ENCODE measurements at places on chromosomes 1 and 21. TPM values are rescaled to one million over a fixed set of nuclear protein-coding genes. Genes with fewer than 3 reads are reported as not detected.
A peak's percentile ranks its signal among the peaks of the same experiment; 100 is the strongest.

Gene ARMH1
- total RNA-seq = 0.92 TPM

DNA sequence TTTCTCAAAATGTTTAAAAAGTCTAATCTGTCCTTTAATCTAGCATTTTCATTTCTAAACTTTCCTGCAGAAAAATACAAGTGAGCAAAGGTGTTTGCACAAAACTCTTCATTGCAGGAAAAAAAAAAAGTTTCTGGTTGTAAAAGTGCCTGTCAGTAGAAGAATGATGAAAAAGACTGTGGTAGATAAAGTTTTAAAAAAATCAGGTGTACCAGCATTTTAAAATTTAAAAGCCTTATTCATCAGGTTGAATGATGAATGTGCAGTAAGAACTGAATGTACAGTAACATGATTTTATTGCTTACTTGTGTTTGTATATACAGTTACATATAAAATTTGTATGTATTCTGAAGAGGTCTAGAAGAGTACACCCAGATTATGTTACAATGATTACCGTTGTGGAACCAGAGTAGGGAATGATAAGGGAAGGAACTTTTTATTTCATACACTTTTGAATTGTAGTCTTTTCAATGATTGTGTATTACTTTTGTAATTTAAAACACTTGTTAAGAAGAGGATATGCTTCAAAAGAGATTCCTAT is 54.0 kb downstream of the FNBP1L start:
- DNase-seq = no peak

DNA sequence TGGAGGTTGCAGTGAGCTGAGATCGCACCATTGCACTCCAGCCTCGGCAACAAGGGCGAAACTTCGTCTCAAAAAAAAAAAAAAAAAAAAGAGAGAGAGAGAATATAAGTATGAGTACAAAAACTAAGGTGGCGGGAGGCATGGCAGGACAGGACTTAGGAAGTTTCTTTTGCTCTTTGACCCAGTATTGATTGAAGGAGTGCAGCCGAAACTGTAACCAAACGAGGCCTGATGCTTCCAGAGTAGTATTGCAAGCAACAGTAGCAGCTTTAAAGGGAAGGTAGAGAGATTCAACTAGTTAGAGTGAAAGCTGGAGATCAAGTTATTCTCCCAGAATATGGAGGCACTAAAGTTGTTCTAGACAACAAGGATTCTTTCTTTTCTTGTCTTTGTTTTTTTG is 99.2 kb upstream of the CASZ1 start:
- no peak for DNase-seq

Gene OVAAL
- total RNA-seq = 1.5 TPM

GRCh38 chr1:97334454-97334853 is 586.4 kb downstream of the DPYD start:
- no peak for DNase-seq

Gene NIBAN1
- 397 TPM for total RNA-seq

- DNase-seq = peak; percentile 48
Measured at GRCh38 chr1:58755468-58755872, 28.4 kb downstream of the JUN start.

Gene HCN3
- 1.5 TPM for total RNA-seq

Gene TLCD4
- total RNA-seq = 59.6 TPM

DNA sequence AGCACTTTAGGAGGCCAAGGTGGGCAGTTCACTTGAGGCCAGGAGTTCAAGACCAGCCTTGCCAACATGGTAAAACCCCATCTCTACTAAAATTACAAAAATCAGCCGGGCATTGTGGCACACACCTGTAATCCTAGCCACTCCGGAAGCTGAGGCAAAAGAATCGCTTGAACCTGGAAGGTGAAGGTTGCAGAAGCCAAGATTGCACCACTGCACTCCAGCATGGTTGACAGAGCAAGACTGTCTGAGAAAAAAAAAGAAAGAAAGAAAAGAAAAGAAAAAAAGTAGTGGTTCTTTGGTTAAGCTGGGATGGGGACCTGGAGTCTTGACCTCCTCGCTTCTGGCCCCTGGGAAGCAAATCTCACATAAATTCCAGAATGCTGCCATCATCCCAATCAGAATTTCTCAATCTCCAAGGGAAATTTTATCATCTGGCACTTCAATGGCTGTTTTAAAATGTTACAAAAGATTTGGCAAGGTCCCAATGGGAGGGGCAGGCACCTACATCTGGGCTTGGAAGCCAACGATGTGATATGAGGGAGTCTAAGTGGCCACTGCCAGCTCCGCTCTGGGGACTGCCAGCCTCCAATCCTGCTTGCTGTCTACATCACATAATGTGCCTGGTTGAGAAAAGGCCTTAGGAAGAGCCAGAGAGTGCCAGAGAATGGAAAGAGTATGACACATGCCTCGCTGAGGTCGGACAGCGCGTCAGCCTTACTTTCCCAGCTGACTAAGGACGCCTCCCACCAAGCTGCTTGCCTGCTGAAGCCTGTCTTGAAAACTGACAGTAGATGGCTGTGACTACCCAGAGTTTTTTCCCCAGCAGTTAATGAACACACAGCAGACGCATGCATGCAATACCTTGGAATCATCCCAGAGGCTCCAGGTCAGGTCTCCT is 42.1 kb upstream of the SRP9 start:
- DNase-seq = peak; percentile 76

GRCh38 chr1:114564141-114564540 is 17.3 kb downstream of the BCAS2 start:
- no peak for DNase-seq

- DNase-seq = no peak
Measured at GRCh38 chr1:62221171-62221570, 26.5 kb downstream of the L1TD1 start.

DNA sequence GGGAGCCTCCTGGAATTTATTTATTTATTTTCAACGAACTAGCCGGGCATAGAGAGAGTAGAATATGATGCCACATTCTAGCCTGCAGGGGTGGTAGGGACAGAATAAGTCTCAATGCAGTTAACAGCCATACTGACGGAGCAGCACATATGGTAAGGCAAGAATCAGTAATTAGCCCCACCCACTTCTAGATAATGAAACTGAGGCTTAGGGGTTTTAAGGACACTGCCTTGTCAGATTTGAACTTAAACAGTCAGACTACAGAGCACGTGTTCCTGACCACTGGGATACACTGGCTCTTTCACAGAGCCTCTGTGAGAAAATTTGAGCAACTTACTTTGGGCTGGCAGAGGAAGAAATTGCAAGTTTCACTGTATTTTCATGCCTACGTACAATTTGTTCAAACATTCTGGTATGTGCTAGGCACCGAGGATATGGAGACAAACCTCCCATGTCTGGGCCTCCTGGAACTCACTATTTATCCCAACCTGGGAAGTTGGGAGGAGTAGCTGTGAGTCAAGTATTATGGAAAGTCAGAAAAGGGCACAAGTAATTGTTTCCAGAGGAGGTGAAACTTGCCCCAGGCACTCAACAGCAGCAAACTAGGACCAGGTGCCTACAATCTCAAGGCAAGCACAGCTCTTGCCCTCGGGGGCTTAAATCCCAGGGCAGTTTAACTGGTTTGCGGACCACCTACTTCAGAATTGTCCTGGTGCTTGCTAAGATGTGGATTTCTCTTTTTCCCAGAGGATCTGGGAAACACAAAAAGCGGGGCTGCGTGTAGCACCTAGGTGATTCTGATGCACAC is 1.6 kb upstream of the CLIC4 start:
- no peak for DNase-seq

Gene LCE3D
- not detected for total RNA-seq

- DNase-seq = no peak
Measured at GRCh38 chr1:21051177-21051825, 125.4 kb downstream of the EIF4G3 start.

DNA sequence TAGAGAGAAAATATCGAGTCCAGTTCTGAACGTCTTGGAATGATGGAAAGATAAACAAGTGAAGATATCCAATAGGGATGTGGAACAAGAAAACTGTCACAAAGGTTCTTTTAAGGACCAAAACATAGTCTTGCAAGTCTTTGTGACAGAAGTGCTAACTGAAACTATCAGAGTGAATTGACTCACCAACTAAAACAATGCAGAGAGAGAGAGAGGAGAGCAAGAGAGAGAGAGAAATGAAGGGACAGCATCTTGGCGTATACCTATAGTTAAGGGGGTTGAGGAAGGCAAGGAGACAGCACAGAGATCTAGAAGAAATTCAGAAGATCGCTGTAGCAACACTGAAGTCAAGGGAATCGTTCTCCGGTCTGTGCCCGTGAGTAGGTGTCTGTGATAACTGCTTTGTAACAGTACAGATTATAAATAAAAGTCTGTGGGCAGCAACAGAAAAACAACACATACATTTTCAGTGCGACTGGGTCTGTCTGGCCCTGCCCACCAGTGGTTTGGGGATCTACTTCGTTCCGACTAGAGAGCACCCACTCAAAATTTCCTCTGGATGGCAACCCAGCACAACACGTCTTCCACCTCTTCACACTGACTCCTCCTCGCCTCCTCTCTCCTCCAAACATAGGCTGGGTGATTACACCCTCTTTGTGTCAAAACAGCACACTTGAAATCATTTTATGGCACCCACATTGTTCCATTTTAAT is 4.8 kb upstream of the COA6 start:
- DNase-seq = no peak

Gene ZBTB37
- total RNA-seq = 7.9 TPM

- DNase-seq = no peak
Measured at GRCh38 chr1:56864430-56864829, 9.8 kb downstream of the C8A start.

Gene TFF3
- 5.3 TPM for total RNA-seq

Gene WDR3
- 12.0 TPM for total RNA-seq

DNA sequence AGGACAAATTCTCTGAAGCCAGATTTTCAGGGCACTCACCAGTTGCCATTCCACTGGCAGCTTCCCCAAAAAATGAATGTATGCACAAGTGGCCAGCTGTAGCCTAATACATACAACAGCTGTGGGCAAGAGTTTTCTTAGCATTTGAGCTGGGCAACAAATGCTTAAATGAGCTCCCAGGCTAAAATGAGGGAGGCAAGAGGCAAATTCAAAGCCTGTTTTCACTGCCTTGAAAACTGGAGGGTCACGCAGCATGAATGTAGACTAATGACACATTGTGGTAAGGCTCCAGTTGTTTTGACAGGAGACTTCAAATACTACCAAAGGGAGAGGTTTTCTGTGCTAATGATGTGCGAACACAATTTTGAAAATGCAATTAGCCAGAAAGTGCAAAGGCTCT is 88.2 kb downstream of the TIAM1 start:
- no peak for DNase-seq

DNA sequence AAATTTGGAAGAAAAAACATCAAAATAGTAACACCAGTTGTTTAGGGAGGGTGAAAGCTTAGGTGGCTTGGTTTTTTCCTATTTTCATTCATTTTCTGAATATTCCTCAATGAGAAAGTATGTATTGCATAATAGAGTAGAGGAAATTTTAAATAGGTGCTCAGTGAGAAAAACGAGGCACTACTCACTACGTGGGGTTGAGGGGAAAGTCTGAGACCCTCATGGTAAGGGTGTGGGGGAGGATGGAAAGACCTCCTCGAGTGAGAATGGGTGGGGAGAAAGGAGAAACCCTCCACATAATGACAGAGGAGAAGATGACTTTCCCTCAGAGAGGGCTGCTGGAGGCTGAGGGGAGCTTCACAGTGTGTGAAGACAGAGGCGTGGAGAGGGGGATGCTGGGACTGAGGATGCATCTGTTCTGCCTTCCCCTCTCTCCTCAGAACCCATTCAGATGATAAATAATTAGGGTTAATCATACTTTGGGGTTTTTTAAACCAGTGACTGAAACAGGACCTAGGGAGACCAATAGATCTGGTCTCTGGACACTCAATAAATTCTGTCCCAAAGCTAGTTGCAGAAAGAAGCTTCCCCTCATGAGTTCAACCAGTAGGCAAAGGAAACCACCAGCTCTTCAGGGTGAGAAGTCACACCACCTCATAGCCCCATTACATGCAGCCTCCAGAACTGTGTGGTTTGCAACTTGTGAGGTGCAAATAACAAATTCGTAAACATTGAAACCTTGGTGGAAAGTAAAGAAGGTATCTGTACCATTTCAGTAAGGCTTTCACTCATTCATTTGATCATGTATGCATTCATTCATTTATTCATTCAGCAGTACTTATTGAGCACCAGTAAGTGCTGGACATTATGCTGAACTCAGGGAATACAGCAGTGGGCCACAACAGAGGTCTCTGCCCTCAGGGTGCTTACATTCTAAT is 17.1 kb downstream of the SLAMF7 start:
- no peak for DNase-seq

Gene IL20
- not detected for total RNA-seq

- peak; percentile 28 for DNase-seq
Measured at GRCh38 chr1:228279011-228279721, 71.3 kb downstream of the OBSCN start.

DNA sequence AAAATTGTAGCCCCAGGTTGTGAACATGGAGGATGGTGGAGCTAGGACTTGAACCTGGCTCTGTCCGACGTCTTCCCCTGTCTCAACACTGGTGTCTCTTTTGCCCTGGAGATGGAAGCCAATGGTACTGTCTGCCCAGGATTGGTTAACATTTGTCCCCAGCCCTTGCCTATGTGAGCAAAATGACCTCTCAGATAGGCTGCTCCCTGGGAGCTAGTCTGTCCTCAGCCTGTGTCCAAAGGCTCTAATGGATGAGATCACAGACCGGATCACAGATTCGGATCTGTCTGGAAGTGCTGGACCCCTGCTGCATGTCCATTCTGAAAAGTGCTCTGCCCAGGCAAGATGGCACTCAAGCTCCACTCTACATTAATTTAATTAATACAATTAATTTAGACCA is 394.4 kb upstream of the VAMP3 start:
- no peak for DNase-seq

- no peak for DNase-seq
Measured at GRCh38 chr1:186239171-186239570, 135.9 kb downstream of the TPR start.

DNA sequence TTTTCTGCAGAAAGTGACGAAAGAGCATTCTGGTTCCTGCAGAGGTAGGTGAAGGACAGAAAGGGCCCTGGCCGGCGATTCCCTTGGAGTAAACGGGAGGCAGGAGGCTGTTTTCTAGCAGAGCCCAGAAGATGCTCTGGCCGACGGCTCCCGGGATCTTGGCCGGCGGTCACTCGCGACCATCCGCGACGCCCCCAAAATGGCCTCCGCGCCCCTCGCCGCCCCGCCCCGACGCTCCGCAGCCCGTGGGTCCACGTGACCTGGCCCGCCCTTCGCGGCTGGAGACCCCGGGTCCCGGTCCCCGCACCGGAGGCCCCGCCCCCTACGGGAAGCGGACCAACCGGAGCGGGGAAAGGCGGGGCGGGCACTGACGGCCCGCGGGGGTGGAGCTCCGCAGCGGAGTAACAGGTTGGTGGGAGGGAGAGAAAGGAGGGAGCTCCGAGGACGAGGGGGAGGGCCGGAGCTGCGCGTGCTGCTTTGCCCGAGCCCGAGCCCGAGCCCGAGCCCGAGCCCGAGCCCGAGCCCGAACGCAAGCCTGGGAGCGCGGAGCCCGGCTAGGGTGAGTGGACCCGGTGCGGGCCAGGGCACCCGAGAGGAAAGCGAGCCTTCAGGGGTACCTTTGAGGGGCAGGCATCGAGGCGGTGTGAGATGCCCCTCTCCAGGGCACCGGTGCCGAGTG is at the start of gene CGN:
CGN (plus strand) TSS at position 431 of the 679 bp plus-strand sequence. CDS start 7,133 bp downstream, outside the sequence.
- DNase-seq = peak; percentile 89

- DNase-seq = no peak
Measured at GRCh38 chr1:60745484-60745883, 336.9 kb upstream of the NFIA start.

Measured in left ventricle myocardium superior (tissue), 1 donor.